ENCODE measurements at places on chromosomes 13 and 19.

GRCh38 chr13:98476538-98476966 lies 100.4 kb downstream of the STK24 start:
- peak; percentile 62 for DNase-seq

DNA sequence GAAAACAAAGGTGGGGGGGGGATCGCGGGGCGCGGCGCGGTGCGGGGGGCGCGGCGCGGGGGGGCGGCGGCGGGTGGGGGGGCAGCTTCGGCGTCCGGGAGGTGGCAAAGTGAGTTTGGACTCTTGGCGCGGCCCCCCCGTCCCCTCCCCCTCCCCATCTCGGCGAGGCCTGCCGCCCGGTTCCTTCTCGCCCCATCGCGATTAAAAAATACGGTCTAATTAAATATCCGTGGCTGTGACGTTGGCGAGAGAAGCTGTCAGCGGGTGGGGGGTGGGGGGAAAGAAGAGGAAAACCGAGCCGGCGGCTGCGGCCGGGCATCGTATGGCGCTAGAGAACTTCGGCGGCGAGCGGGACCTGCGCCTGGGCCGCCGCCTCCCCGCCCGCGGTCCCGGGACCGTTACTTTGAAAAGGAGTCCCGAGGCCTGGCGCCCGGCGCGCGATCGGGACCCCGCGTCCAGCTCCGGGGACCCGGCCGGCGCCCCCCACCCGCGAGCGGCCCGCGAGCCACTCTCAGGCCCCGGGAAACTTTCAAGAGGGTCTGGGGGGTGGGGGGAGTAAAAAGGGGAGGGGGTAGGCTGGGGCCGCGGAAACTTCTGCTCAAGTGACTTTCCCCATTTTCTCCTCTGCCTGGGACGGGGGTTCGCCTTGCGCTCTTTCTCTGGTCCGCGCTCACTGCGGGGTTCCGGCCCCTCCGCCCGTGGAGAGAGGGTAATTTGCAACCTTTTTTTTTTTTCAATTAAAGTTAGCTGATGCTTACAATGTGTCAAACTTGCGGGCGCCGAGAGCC lies 146.3 kb upstream of the ZNF536 start:
- no peak for DNase-seq

DNA sequence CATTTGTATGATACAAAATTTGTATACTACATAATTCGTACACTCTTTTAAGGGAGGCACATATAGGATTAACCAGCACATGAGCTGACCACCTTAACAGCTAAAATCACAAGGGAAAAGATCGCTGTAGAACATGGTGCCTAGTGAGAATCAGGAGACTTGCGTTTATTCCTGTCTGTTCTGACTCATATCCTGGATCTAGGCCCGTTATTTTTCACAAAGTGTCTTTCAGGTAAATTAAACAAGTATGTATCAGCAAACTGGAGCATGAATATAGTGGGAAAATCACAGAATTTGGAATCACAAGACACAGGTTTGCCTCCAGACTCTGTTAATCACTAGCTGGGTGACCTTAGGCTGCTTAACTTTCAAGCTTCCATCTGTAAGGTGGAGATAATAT lies 47.5 kb upstream of the ESD start:
- no peak for DNase-seq

DNA sequence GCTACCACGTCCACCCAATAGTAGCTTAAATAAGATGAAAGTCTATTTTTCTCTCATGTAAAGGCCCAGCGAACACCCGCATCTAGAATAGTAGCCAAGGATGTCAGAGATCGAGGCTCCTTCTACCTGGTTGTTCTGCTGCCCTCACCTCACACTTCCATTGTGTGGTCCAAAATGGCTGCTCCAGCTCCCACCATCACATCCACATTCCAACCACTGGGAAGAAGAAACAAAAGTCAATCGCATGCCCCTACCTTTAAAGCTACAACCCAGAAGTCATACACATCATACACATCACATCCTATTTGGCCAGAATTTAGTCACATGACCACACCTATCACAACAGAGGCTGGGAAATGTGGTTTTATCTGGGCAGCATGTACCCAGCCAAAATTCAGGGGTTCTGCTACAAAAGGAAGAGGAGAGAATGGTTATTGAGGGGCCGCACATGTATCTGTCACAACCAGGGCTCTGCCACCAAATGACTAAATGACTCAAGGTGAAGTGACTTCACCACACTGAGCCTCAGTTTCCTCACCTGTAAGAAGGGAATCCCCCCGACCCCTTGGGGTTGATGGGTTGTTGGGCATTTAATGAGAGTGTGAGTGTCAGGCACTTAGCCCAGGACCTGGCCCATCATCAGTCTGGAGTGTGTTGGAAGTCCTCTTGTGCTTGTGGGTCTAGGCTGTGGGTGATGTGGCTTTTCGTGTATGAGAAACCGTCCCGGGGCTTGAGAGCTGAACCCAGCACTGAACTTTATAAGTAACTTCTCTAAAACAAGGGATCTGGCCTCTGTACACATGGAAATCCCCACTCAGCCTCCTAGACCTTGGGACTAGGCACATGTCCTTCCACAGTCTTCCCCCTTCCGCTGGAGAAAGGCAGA lies 10.2 kb upstream of the CBLC start:
- DNase-seq, result no peak

DNA sequence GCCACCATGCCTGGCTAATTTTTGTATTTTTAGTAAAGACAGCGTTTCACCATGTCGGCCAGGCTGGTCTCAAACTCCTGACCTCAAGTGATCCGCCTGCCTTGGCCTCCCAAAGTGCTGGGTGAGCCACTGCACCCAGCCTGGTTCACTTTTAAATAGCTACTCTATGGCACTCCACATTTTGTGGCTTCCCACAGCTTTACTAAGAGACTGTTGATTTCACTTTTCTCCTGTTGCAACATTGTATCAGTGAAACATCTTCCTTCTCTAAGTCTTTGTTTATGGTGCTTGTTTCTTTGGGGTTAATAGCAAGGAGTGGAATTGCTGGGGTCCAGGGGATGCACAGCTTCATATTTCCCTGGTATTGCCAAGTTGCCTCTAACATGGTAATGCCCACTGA lies 12.3 kb downstream of the TMEM38A start:
- DNase-seq, result no peak

All from stimulated activated naive CD4-positive, alpha-beta T cell (primary cell).